ENCODE measurements at places on chromosomes 4 and X.
A peak's percentile ranks its signal among the peaks of the same experiment; 100 is the strongest.

DNA sequence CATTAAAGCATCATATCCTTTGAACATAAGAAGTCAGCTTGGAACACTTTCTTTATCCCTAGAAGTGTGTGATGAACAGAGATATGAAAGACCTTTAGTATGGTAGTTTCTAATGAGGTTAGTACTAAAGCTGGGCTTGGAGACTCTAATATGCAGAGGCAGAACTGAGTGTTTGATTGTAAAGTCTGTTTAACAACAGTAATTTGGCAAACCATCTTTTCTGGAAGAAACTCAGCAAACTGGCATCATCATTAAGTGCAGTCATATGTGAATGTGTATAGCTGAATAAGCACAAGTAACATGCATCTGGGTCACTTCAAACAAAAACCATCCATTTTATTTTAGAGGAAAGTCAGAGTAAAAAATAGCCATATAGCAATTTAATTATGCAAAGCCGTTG, 385.9 kb upstream of the MAD2L1 start:
- no peak for DNase-seq

DNA sequence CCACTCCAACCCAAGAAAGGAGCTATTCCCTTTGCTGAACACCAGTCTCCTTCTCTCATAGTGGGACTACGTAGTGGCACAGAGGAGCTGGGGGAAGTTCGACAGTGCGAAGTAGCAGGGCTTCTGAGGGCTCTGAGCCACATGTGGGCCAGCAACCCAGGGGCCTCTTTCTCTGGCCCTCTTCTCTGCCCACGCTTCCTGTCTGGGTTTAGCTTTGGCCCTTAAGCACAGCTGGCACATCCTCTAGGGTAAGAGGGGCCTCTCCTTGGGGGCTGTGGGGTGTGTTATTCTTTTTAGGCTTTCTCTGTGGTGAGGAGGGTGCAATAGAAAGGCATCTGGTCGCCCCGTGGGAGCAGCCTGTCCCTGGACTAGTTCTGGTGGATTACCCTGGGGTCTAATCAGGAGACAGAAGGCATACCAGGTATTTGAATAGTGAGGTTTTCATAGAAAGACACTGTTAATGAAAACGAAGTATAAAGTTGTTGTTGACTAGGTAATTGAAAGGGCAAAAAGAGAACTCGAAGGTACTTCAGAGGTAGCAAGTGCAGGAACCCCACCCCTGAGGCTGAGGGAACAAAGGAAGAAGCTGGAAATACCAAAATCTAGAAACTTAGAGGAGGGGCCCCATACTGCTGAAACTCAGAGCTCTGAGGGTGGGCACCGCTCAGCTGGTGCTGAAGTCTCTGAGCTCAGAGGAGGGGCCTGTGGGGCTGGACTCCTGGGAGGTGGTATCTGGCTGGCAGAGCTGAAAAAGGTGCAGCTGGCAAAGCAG, 151.9 kb upstream of the RPS6KA3 start:
- DNase-seq = no peak

DNA sequence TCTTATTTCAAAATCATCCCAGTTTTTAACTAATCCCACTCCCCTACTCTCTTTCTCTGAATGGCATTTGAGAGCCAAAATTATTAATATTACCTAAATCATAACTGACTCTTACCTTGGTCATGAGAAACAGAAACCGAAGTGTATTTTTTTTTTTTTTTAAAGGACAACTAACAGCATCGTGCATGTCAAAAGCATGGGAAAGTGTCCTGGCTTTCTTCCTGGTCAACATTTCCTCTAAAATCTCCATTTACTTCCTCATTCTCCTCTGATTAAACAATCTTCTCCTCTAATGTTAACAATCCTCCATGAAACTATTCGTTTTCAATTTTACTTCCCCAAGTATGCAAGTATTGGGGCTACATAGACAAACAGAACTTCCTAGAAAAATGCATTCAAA, 2.1 kb upstream of the STS start:
- DNase-seq = no peak

DNA sequence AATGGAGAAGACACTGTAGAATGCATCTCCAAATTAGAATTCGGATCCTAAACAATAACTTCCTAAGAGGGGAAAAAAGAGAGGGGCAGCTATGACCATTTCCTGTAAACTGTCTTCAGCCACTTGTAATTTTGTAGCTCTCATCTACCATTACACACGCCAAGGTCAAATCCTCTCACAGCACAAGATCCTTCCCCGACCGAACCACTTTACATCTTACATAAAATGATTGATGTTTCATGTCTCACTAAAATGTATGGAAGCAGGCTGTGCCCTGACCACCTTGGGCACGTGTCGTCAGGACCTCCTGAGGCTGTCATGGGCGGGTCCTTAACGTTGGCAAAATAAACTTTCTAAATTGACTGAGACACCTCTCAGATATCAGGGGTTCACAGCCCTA, 24.1 kb upstream of the PBDC1 start:
- DNase-seq = peak; percentile 13

DNA sequence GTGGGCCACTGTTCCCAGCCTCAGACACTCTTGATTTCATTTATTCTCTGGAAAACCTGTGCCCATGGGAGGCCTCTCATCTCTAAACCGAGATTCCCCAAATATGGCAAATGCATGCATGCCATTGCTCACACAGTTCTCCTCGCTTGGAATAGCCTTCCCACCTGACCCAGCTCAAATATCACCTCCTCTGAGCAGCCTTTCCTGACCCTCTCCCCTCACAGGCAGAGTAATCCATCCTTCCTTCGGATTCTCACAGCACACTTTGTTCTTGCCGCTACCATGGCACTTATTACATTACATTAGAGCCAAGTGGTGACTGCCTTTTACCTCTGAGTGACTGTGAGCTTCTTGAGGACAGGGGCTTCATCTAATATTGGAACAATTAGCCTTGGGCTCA, 209.5 kb downstream of the HS6ST2 start:
- DNase-seq = no peak

DNA sequence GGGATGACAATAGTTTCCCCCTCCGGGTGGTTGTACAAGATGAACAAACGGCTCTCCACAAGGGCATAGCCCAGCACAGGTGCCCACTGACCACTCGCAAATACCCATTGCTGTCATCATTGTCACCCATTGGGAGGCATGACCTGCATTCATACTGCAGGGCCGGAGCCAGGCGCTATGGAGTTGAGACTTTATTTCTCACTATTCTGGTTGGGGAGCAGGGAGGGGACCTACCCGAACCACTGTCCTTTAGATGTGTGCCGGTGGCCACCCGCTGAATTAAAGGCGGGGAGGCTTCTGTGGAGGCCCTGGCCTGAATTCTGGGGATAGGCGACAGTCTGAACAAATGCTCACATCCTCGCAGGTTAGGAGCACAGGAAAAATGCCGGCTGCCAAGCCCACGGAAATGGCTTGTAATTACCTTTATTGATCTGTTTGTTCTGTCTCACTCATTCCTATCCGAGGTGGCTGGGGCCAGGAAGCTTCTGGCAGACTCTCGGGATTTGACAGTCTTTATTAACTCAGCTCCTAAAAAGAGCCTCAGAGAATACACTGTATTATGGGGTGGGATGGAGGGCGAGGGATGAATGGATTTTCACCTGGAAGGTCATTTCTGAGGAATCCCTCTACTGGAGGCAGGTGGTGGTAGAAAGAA, 125.1 kb upstream of the PSAPL1 start:
- no peak for DNase-seq

GRCh38 chrX:729583-730409, 99.2 kb downstream of the SHOX start:
- DNase-seq = no peak

DNA sequence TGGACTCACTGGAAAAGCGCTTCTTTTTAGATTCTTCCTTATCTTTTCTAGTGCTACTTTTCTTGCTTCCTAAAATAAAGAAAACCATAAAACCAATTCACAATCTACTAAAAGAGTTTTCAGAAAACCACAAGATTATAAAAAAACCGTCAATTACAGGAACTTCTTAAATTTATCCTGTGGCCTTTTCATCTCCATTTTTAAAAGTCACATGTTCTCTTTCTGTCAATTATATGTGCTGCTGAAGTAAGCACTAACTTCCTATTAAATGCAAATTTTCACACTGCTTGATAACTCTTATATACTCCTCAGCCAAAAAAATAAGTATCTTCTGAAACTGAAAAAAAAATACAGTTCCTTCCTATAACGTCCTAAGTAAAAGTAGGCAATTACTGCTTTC, 32.8 kb downstream of the CENPC start:
- no peak for DNase-seq
